A549 (cell line): ENCODE measurements at places on chromosomes 1 and 21.

GRCh38 chr1:74436078-74436477 lies 76.3 kb downstream of the LRRC53 start:
- DNase-seq = no peak

- DNase-seq = no peak
Measured at GRCh38 chr1:234704106-234704887, 94.3 kb upstream of the IRF2BP2 start.

DNA sequence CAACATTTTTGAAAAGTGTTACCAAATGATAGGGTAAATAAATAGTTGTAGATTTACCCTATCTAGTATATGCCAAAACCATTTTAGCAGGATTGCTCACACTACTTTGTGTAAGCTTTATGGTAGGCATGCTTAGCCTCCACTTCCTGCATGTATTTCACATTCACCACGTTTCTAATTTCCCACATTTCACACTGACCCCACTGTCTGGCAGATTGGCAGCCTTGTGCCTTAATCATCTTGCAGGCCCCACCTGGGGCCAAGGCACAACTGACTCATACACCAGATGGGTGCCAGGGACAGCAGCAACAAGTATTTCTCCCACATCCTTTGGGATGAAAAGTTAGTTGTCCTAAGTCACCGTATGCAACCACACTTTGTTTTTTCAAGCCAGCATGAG lies 21.2 kb upstream of the CENPF start:
- DNase-seq = peak; percentile 48

DNA sequence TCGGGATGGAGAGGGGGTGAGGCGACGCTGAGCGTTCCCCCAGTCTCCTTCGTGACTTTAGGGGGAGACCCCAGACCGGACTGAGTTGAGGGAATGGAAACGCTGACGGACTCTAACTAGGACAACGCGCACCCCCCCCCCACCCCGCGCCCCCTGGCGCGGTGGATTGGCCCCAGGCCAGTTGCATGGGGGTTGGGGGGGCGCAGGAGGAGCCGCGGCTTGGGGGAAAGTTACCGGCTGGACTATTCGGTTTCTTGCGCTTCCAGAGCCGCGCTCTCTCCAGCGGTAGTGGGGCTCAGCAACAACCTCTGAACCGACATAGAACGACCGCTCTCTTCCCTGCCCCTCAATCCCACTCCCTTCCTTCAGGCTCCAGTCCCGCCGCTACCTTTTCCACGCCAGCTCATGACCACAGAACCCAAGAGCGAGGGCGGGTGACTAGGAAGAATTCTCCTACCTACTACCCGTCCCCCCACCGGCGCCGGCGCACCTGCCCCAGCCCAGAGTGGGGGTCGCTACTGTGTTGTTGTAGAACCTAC lies 694 bp downstream of the ZBTB7B start:
- DNase-seq = no peak

GRCh38 chr1:185080422-185080821 lies 35.1 kb downstream of the RNF2 start:
- no peak for DNase-seq

- no peak for DNase-seq
Measured at GRCh38 chr1:41378222-41378621, 17.0 kb downstream of the FOXO6 start.

DNA sequence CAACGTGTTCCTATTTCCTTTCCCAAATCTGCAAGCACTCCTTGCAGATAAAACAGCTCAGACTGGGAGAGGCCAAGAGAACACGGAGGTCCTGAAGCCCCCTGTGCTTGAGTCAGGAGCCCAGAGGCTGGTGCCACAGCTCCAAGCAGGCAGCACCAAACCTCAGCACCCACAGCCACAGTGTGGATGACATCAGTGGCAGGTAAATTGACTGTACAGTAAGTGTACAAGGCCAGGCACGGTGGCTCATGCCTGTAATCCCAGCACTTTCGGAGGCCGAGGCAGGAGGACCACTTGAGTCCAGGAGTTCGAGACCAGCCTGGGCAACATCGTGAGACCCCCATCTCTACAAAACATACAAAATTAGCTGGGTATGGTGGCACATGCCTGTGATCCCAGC lies 1.9 kb upstream of the COL6A1 start:
- no peak for DNase-seq

DNA sequence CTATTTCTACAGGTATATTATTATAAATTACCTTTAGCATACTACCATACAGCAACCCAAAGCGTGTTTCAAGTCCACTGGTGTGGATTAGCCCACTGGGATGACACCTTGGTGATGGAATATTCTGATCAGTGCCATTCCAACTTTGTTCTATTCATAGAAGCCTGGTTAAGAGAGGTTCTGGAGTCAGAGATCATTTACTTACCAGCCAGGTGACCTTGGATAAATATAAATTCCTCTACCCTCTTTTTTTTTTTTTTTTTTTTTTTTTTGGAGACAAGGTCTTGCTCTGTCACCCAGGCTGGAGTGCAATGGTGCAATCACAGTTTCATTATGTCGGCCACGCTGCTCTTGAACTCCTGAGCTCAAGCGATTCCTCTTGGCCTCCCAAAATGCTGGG lies at the start of gene SPATA45:
SPATA45 (minus strand) TSS at position 101 of the 400 bp plus-strand sequence. CDS start 11,500 bp downstream, outside the sequence.
- no peak for DNase-seq

DNA sequence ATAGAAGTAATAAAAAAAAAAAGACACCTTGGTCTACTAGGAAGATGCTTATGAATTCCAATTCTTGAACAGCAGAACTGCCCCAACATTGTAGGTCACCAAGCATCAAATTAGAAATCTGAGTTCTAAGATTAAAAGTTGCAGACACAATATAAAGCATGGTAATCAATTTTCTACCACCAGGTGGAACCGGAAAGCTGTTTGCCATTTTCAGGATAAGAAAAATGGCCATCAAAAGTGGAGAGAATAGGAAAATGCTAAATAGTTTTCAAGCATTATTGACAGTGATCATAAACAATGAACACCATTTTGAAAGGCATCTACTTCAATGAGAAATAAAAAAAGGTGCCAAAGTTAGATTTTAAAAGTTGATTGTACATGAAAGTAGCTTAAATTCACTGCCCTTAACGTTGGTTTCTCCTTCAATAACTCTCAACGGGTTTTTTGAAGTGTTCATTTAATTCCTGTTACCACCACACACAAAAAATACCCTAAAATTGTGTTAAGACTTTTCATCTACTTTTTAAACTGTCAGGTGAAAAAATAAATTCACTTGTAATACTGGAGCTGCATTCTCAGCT lies 252.9 kb downstream of the KCNT2 start:
- peak; percentile 5 for DNase-seq

DNA sequence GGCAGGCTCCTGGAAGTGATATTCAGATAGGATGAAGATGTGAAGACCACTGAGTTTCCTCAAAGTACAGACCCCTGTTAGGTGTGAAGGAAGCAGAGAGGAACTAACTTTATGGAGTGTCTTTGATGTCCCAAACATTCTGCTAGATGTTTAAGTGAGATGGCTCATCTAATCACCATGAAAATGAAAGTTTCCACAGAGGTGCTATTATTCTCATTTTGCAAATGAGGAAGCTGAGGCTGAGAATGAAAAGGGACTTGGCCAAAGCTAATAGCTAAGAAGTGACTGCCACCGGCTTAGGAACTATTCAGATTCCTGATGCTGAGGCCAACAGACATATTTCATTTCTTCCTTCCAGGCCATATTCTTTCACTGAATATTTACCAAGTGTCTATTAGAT lies 45.9 kb upstream of the WLS start:
- DNase-seq = no peak

DNA sequence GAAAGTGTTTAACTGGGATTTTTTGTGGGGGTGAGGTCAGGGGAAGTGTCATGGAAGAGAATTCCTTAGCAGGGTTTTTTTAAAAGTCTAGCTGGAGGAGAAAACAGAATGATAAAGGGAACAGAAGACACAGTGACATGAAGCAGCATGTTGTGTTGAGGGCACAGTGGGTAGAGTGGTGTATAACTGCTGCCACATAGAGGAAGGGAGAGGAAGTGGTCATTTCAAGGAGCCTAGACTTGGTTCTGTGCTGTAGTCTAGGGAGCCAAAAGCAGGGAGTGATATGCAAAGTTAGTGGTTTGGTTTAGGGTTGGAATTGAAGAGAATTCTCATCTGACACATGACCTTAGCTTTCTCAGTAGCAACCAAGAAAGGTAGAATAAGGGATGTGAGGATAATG lies 10.2 kb downstream of the EEIG2 start:
- DNase-seq = peak; percentile 32

GRCh38 chr1:3599286-3599811 lies 12.0 kb downstream of the MEGF6 start:
- no peak for DNase-seq
